CD8-positive, alpha-beta T cell (primary cell): ENCODE measurements at places on chromosomes 12 and 14.

GRCh38 chr12:89651192-89651591 is 57.4 kb downstream of the ATP2B1 start:
- DNase-seq: no peak

DNA sequence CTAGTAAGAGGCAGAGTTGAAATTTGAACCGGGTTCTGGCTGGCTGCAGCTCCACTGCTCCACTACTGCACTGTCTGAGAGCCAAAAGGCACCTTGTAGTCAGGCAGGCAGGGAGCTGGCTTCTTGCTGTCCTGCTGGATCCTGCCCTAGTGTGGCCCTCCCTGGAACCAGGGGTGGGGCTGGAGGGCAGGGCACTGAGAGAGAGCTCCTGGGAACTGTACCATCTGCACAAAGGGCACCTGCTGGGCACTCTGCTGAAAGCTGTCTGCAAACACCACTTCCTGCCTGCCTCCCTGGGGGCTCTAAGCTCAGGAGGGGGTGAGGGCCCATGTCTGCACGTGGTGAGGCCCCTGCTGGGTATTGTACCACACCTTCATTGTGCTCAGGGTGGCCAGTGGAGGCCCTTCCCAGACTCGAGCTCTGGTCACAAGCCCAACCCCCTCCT is 19.0 kb upstream of the TCL1B start:
- no peak for DNase-seq

GRCh38 chr14:31877255-31877798 is 199.8 kb upstream of the ARHGAP5 start:
- no peak for DNase-seq

GRCh38 chr14:34027990-34028495 is 77.2 kb upstream of the EGLN3 start:
- no peak for DNase-seq

DNA sequence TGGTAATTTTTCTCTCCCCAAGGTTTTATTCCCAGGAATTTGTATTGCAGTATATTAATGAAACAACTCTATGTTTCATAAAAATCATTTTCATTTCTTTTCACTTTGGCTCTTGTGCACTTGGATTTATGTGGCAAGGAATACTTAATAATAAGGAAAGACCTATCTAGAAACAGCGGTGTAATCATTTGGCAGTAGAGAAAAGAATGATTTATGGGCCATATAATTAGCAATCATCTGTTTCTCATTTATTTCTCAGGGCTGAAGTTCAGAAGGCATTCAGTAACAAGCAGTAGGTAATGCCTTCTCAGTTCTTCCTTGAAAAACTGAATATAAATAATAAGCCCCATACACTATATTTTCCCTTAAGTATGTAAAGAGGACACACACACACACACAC is 172.6 kb downstream of the ANO4 start:
- no peak for DNase-seq

GRCh38 chr14:100283984-100284881 is 22.0 kb downstream of the SLC25A29 start:
- no peak for DNase-seq

GRCh38 chr12:72498354-72498753 is 226.2 kb downstream of the TRHDE start:
- no peak for DNase-seq

GRCh38 chr12:4957761-4958160 is 48.1 kb downstream of the KCNA1 start:
- no peak for DNase-seq

DNA sequence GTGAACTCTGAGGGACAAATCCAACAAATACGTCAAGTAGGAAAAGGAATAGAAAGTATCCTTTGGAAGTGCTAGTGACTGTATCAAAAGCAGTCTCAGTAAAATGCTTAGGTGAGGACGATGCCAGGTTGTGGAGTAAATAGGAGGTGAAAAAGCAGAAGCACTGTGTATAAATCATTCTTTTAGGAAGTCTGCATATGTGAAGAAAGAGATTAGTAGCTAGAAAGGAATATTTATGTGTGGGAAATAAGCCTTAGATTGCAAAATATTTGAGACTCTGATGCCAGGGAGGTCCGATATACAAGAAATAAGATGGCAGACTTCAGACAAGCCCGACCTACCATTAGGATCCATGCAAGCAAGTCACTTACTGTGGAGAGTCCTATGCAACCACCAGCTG is 7.9 kb downstream of the CEP128 start:
- no peak for DNase-seq

DNA sequence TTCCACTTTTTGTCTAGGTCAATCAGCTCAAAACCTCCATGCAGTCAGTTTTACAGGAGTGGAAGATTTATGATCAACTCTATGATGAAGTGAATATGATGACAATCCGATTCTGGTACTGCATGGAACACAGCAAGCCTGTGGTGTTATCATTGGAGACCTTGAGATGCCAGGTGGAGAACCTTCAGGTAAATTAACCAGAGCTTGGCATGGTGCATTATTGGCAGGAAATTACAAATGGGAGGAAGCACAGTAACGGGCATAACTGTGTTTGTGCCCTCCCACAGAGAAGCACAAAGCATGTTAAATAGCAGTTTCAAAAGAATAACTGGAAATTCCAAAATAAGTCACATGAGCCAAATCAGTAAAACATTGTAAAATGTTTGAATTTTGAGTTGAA is 135.6 kb downstream of the ESR2 start:
- no peak for DNase-seq
